ENCODE measurements at places on chromosomes 13 and 19.

- no peak for ATAC-seq
- no peaks in the 10 kb centered on the region for H3K27me3 ChIP-seq
- H3K36me3 ChIP-seq, result no peaks in the 10 kb centered on the region
- H3K4me3 ChIP-seq, result no peak overlapping the region
- no peak overlapping the region for H3K27ac ChIP-seq
- H3K4me1 ChIP-seq, result no peaks in the 10 kb centered on the region
Observed at GRCh38 chr13:58933475-58933874, 1230.3 kb downstream of the DIAPH3 start.

DNA sequence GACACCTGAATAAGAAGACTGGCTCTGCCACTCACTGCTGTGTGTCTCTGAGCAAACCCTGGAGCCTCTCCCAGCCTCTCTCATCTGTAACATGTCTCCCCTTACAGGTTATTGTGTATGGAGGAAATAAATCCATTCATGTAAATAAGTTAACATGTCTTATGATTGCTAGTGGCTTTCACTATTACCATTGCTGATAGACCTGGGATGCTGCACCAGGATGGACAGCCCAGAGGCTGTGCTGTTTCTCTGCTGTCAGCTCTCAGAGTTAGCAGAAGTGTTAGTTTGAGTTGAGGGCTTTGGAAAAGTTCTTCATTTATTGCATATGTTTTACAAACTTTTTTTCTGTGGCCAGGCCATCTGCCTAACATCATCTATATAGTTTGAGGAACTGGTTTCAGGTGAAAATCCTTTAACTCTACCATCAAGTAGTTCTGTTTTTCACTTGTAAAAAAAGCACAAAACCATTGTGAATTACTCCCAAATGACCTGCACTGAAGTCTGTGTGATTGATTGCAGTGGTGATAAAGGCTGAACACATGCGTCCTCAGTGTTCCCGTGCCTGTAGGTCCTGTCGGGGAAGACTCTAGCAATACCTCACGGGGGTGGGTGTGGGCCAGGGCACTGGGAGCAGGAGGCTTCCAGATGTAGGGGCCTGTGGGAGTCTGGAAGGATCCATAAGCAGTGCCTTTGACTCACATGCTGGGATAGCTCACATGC is 24.6 kb downstream of the MPHOSPH8 start:
- H3K27me3 ChIP-seq, result no peaks in the 10 kb centered on the region
- peak overlapping the region; percentile 36 for H3K27ac ChIP-seq
- H3K4me3 ChIP-seq, result no peak overlapping the region
- H3K4me1 ChIP-seq, result peaks cover 2% of the 10 kb centered on the region
- peaks cover 47% of the 10 kb centered on the region for H3K36me3 ChIP-seq

DNA sequence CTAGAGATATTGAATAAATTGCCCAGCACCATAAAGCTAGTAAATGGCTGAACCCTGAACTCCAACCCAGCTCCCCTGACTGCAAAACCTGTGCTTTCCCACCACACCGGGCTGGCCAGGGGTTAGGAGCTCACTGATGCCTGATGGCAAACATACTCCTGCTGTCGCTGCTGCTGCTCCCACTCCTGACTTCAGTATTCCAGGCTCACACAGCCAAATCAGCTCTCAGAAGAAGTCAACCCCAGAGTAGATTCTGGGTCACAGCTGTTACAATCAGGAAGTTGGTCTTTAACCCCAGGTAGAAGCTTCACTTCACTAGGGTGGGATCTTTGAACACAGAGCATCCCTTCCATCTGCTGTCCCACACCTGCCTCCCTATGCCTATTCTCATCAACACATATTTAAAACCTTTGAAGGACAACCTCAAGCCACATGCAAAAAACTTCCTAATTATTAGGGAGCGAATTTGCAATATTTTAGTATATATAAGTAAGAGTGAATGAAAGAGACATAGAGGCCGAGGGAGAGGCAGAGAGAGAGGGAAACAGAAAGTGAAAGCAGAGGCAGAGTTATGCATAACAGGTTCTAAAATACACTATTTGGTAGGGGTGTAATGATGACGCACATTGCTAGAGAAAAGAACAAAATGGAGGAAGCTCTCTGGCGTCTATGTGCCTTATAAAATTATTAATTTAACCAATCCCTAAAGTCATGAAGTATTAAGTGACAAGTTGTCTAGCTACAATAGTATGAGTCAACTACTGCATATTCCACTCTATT is 99.4 kb upstream of the SERP2 start:
- H3K4me3 ChIP-seq, result peak overlapping the region; percentile 73
- peaks cover 14% of the 10 kb centered on the region for H3K36me3 ChIP-seq
- peak; percentile 87 for ATAC-seq
- peak overlapping the region; percentile 86 for H3K27ac ChIP-seq

DNA sequence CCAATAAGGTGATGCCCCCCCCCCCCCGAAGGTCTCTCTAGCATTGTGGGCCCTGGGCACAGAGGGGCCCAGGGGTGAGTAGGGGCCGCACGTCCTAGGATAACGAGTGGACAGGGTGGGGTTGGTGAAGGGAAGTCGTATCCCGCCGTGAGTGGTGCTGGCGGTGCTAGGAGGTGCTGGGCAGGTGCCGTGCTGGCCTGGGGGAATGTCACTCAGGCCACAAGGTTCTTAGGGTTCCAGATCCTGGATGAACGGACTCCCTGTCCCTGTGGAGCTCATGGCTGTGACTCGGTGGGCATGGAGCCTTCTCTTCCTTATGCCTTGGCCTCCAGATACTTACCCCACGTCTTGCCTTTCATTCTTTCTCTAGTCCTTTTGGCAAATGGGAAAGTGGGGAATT is 157.4 kb upstream of the SOX1 start:
- no peaks in the 10 kb centered on the region for H3K36me3 ChIP-seq
- no peak overlapping the region for H3K4me3 ChIP-seq
- H3K27ac ChIP-seq, result no peak overlapping the region
- H3K27me3 ChIP-seq, result no peaks in the 10 kb centered on the region
- ATAC-seq, result no peak

DNA sequence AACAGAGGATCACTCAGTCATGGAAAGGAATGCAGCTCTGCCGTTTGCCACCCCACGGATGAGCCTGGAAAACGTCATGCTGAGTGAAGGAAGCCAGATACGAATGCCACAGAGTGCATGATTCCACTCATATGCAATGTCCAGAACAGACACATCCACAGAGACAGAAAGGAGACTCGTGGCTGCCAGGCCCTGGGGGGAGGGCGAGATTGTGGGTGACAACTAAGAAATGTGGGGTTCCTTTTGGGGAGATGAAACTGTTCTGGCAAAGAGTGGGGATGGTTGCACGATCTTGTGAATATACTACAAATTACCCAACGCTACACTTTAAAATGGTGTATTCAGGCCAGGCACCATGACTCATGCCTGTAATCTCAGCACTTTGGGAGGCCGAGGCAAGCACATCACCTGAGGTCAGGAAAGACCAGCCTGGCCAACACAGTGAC is 27.2 kb upstream of the NAPA start:
- peaks cover 71% of the 10 kb centered on the region for H3K27me3 ChIP-seq
- H3K27ac ChIP-seq, result no peak overlapping the region
- H3K4me3 ChIP-seq, result no peak overlapping the region

- H3K36me3 ChIP-seq, result peaks cover 4% of the 10 kb centered on the region
- H3K27me3 ChIP-seq, result peaks cover 45% of the 10 kb centered on the region
- H3K4me1 ChIP-seq, result peaks cover 30% of the 10 kb centered on the region
- H3K4me3 ChIP-seq, result no peak overlapping the region
- ATAC-seq, result no peak
- H3K27ac ChIP-seq, result no peak overlapping the region
Observed at GRCh38 chr13:113293686-113294085, 3.4 kb upstream of the LAMP1 start.

DNA sequence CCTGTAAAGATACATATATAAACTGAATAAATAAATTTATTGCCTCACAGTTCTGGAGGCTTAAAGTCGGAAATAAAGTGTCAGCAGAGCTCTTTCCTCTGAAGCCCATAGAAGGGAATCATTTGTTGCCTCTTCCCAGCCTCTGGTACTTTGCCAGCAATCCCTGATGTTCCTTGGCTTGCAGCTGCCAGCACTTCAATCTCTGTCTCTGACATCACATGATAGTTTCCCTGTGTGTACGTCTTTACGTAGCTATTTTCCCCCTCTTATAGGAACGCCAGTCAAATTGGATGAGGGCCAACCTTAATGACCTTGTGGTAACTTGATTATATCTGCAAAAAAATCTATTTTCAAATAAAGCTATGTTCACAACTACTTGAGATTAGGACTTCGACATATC is 250.9 kb downstream of the LIG4 start:
- ATAC-seq, result no peak
- no peaks in the 10 kb centered on the region for H3K4me1 ChIP-seq
- no peaks in the 10 kb centered on the region for H3K36me3 ChIP-seq
- no peak overlapping the region for H3K4me3 ChIP-seq

- H3K4me1 ChIP-seq, result peaks cover 6% of the 10 kb centered on the region
- no peaks in the 10 kb centered on the region for H3K36me3 ChIP-seq
- H3K27me3 ChIP-seq, result peaks cover 22% of the 10 kb centered on the region
- H3K4me3 ChIP-seq, result no peak overlapping the region
- ATAC-seq, result no peak
Observed at GRCh38 chr13:97193577-97193976, 28.6 kb upstream of the MBNL2 start.

GRCh38 chr19:11295180-11295579 is 780 bp upstream of the TSPAN16 start:
- H3K27ac ChIP-seq, result no peak overlapping the region
- peaks cover 37% of the 10 kb centered on the region for H3K27me3 ChIP-seq
- peaks cover 10% of the 10 kb centered on the region for H3K4me1 ChIP-seq
- no peaks in the 10 kb centered on the region for H3K36me3 ChIP-seq
- no peak overlapping the region for H3K4me3 ChIP-seq

DNA sequence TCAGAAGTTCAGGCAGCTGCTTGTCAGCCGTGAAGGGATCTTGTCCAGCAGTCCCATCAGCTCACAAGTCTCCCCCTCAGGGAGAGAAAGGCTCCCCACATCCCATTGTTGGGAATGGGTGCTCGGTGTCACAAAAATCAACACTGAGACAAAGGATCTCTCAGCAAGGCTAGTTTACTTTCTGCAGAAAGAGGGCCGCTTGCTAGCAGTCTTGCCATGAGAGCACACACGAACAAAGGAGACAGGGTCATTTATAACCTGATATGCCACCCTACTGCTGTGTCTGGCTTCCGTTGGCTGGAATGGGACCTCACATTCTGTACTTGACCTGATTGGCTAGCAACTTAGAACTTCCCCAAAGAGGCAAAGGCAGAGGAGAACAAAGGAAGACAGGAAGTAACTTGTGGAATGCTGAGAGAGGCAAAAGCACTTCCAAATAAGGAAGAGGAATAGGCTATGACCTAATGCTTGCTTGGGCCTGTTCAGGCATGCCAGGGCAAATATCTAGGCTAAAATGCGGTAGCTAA is 8.7 kb upstream of the IGFL3 start:
- H3K4me3 ChIP-seq, result no peak overlapping the region
- no peaks in the 10 kb centered on the region for H3K36me3 ChIP-seq
- H3K4me1 ChIP-seq, result no peaks in the 10 kb centered on the region

DNA sequence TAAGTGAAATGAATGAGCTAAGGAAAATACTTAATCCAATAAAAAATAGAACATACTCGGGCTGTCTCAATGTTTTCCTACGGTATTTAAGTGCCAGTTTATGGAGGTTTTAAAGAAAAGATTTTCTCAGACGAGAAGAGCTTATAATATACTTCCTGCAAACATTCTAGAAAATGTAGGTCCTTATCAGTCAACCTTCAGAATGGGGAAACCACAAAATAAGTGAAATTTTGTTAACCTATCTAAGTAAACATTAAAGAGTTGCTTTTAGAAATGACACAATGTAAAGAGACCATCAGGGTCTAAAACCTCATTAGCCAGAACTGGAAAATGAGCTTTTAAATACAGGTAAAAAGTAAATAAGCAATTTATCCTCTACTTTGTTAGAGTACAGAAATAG is 12.1 kb downstream of the MIR17HG start:
- H3K27ac ChIP-seq, result no peak overlapping the region
- H3K36me3 ChIP-seq, result peaks cover 35% of the 10 kb centered on the region
- no peak for ATAC-seq
- no peak overlapping the region for H3K4me3 ChIP-seq
- no peaks in the 10 kb centered on the region for H3K27me3 ChIP-seq

DNA sequence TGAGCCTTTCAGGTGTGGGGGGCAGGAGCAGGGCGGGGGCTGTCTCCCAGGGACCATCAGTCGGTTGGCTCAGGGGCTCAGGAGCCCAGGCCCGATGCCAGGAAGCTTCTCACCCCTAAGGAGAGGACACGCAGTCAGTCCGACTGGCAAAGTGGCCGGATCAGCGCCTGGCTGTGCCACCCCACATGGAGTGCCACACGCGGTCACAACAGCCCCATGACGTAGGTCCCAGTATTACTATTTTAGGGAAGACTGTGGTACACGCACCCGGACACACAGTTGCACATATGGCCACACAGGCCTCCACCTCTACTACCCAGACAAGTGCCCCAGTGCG is 29.3 kb upstream of the GRTP1 start:
- H3K27ac ChIP-seq, result peak overlapping the region; percentile 48
- H3K4me3 ChIP-seq, result peak overlapping the region; percentile 76
- peaks cover 7% of the 10 kb centered on the region for H3K4me1 ChIP-seq
- no peak for ATAC-seq

DNA sequence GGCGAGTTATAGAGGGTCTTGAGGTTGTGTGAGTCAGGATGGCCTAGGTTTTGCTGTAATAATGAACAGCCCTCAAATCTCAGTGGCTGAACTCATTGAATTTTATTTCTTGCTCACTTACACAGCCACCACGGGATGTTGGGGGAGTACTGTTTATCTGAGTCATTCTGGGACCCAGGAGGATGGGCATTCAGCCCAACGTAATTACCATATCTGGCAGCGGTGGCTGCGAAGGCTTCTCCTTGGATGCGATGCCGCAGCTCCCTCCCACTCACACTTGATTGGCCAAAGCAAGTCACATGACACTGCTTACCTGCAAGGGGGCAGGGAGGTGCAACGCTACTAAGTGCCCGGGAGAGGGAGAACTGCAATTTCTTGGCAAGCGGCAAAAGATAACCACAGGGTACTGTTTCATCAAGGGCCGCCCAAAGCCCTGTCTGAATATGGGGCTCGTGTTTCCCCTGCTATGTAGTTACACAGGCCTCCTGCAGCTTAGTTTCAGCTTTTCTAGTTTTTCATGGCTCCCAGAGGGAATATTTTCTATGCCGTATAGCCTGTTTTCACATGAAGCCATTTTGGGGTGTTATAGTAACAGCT is 19.9 kb downstream of the ZSWIM9 start:
- no peak overlapping the region for H3K4me3 ChIP-seq
- peaks cover 23% of the 10 kb centered on the region for H3K36me3 ChIP-seq
- no peak overlapping the region for H3K27ac ChIP-seq
- ATAC-seq, result peak; percentile 79
- H3K4me1 ChIP-seq, result peaks cover 35% of the 10 kb centered on the region

GRCh38 chr13:32415019-32415418 is 12.9 kb downstream of the N4BP2L1 start:
- no peak for ATAC-seq
- no peaks in the 10 kb centered on the region for H3K27me3 ChIP-seq
- H3K36me3 ChIP-seq, result peaks cover 50% of the 10 kb centered on the region
- H3K4me3 ChIP-seq, result no peak overlapping the region
- peaks cover 20% of the 10 kb centered on the region for H3K4me1 ChIP-seq

All from stimulated activated memory B cell treated with anti-CD40 and anti-IgM and Interleukin-4, amounts not matched to agents 10 μg/mL and 1 μg/mL and 100 μg/mL, for 72 hours (primary cell).